Activated B cell treated with CpG ODN at 0.5 μM for 24 hours (primary cell): ENCODE measurements at places on chromosomes 7 and 10.

- peak; percentile 15 for DNase-seq
Measured at GRCh38 chr7:27183682-27184336, 1.2 kb downstream of the HOXA11 start.

DNA sequence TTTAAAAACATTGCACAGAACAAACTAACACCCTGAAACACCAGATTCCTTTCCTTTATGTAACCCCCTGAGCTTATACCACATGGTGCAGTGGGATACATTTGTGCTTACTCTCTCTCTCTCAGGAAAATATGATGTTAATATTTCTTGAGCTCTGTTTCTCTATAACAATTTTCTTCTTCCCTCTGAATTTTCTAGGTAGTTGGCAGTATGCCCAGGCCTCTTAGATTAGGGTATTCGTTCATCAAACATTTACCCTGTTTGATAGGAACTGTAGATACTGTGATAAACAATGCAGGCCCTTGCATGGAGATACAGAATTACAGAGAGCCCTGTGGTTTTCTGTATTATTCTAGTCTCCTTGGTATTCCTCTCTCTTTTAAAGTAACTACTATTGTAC lies 567.8 kb downstream of the IPMK start:
- DNase-seq: no peak

- DNase-seq: no peak
Measured at GRCh38 chr10:79028451-79029010, 40.2 kb upstream of the ZMIZ1 start.

DNA sequence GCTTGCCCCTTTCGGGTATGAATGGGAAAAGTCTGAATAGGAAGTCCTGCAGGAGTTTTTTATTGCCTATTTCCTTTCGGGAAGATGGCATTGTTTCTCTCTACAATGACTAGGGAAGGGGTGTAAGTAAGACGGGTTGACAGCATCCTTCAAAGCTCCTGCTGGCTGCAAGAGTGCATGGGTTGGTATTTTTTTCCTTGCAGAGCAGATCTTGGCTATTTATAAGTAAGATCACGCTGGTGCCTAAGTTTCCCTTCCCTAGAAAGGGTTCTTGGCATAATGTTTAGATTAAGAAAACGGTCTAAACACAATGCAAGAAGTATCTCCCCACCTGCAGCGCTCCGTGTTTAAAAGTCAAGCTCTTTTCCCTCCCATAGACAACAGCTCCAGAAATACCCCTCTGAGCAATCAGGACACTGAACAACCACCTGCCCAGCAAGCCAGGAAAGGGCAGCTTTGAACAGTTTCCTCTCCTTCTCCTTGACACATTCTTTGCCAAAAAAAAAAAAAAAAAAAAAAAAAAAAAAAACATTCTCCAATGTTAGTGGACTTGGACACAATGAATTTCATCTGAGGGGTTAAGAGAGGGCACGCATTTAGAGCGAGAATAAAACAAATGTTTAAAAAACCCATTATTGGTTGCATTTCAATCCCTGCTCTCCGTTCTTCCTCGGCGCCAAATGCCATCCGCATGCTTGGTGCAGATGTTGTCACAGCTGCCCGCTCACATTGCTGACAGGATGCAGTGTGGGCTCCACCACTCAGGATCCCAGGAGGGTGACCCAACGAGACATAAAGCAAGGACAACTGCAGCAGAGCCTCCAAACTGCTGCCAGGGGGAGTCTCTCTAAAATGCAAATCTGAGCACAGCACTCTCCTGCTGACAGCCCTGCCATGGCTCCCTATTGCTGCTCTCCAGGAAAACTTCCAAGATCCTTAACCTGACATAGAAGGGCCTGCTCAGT lies 427.4 kb upstream of the MGMT start:
- DNase-seq: no peak

DNA sequence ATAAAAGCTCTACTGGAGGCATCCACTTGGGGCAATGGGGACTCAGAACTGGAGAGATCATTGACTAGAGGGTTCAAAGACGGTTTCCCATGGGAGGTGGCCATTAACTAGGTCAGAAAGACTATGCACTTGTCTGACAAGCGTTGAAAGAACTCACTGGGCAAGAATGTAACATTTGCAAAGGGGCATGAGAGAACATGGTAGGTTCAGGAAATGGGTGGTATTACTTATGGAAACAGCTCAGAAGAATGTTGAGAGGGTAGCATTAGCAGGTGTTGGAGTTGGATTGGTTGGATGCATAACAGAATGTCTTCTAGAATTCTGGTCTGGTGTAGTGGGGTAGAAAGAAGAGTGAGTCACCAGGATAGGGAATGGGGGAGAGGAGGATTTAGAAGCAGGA lies 119.1 kb upstream of the CDCA7L start:
- DNase-seq: no peak

GRCh38 chr7:47693216-47693615 lies 111.3 kb upstream of the TNS3 start:
- no peak for DNase-seq
